ENCODE measurements at places on chromosomes 11 and 22.

DNA sequence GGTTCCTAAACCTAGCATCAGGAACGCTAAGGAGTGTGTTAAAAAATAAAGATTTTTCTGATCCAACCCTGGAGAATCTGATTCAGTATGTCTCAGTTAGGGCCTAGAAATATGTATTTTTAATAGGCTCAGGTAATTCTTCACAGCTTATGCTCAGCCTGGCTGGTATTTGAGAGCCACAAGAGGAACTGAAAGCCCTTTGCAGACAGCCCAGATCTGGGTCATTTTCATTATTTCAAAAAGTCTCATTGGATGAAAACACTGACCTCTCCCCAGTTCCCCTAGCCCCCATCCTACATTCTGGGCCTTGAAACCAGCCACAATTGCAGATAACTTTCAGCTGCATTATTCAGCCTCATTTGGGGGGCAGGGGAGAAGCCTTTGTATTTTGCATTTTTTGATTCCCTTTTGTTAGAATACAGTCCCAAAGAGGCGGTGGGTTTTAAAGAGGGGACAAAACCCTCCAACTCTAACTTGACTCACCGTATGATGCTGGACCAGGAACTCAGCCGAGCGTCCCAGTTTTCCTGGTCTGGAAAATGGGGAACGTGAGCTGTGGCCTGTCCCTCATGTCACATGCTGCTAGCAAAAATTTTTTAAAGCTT, 66.0 kb upstream of the LARGE1 start:
- ATAC-seq: no peak

GRCh38 chr11:63277345-63277943, 34.0 kb upstream of the SLC22A25 start:
- ATAC-seq: no peak

- no peak for ATAC-seq
These were observed 57.3 kb downstream of the CD82 start for GRCh38 chr11:44622721-44623258.

DNA sequence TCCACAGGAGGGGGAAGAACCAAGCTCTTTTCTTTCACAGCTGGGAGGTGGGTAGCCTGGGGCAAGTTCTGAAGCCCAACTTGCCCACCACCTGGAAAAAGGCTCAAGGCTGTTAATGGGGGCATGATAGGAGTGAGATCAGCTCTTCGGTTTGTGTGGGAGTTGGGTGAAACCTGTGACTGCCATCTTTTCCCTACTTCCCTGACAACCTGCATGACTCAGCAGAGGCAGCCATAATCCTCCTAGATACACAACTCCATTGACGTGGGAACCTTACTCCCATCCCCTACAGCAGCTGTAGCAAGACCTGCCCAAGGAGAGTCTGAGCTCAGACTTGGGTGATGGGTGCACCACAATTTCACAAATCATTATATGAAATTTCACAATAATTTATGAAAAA, 13.3 kb upstream of the OOSP4B start:
- ATAC-seq: no peak

DNA sequence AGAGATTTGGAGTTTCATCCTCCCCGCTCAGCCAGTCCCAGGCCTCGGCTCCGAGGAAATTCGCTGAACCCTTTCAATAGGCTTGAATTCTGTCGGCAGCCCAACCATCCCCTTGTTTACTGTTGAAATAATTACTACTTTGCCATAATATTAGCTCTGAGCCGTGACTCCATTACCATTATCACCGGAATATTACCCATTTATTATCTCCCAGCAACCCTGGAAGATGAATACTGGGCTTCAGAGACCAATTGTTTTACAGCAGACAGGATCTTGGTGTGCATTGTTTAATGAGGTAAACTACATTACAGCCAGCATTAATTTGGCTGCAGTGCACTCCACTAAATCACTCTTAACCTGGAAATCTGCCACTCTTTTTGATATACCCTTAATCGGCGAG, 867.4 kb downstream of the NTM start:
- ATAC-seq: no peak

DNA sequence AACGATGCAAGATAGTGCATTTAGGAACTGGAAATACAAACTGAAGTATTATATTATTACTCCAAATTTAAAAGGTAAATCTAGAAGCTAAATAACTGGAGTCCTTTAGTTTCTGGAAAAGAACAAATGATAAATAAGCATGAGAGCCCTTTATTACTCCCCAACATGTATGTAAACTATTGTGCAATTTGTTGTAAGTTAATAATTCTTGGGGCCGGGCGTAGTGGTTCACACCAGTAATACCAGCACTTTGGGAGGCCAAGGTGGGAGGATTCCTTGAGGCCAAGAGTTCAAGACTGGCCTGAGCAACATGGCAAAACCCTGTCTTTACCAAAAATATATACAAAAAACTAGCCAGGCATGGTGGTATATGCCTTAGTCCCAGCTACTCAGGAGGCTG, 11.1 kb downstream of the SGSM3 start:
- ATAC-seq: no peak

DNA sequence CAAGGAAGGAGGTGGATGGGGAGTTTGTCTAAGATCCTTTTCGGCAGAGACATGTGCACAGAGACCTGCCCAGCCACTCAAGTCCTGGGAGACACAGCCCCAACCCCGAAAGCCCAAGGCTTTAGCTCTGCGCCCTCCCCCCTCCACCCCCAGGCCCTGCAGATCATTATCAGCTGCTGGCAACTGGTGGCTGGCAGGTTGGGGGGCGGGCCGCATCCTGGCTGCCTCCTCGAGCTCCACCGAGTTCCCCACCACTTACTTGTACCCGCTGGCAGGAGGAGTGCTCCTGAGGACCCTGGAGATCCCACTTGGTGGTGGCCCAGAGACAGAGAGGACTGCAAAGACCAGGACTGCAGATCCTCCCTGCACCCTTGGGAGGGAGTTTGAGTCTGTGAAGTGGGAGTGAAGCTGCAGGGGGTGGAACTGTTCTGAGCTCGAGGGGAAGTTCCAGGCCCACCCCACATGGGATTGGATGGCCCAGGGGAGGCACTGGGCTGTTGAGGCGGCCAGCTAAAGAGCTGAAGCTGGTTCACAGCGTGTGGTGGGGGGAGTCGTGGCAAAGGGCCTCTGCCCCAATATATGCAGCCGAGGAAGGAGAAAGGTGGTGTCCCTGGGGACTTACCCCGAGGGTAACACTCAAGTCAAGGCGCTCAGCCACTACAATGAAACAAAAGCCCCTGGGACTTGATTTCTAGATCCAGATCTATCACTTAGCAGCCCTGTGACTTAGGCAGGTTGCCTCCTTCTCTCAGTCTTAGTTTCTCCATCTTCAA, 19.9 kb upstream of the CCDC86 start:
- ATAC-seq: no peak

GRCh38 chr11:85665733-85666132, 804 bp upstream of the CREBZF start:
- no peak for ATAC-seq

DNA sequence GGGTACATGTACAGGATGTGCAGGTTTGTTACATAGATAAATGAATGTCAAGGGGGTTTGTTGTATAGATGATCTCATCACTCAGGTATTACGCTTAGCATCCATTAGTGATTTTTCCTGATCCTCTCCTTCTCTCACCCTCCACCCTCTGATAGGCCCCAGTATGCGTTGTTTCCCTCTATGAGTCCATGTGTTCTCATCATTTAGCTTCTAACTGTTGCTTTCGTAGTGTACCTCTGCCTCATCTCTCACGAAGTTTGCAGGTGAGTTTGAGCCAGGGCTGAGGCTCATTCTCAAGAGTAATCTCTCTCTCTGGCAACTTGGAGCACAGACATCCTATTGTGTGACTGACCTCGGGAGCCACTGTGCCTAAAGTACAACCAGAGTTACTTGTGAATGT, 4.7 kb upstream of the HBE1 start:
- ATAC-seq: no peak

DNA sequence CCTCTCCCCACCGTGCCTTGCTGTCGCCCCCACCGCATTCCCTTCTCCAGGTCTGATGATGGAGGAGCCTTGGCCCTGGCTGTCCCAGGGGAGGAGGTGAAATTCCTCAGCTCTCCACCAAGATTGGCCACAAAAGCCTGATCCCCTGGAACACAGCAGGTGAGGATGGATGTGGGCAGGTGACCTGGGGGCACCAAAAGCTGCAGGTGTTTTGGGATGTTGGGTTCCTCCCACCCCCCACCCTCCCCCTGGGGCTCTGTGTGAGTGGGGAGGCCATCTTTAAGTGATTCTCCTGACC, 639 bp downstream of the TRIOBP start:
- ATAC-seq: no peak

DNA sequence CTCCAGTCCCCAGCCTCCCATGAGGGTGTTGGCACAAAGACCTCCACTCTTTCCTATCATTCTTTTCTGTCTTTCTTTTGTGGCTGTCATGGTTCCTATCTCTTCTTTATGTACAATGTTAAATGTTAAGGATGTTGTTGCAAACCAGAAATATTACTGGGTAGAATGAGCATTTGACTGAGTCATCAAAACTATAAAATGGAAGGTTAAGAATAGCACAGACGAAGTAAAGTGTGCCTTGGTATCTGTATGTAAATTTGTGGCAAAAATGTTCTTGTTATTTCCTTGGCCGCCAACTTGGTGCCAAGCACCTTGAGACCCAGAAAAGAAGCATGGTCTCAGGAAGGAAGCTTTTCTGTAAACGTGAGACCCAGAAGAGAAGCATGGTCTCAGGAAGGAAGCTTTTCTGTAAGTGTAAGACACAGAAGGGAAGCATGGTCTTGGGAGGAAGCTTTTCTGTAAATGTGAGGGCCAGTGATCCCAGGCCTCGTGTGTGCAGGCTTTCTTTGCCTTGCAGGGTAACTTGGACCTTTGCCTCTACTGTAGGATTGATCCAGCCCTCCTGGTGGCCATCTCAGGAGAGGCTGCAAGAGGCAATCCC, 6.7 kb upstream of the PKP3 start:
- ATAC-seq: no peak

DNA sequence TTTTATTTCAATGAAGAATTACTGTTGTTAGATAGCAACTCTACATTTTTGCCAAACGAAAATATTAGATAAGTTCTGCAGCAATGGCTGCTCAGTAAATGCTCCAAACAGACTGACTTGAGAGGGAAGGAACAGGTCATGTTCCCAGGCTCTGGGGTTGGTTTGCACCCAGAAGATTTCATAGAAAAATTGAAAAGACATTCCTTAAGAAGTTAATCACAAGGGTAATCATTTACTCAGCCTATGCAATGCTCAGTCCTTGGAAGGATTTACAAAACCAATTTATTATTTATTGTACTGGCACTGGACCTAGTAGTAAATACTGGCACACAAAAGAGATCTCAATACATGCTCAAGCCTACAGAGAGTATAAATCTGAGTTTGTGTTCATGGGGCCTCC, 179.1 kb upstream of the MTNR1B start:
- no peak for ATAC-seq

DNA sequence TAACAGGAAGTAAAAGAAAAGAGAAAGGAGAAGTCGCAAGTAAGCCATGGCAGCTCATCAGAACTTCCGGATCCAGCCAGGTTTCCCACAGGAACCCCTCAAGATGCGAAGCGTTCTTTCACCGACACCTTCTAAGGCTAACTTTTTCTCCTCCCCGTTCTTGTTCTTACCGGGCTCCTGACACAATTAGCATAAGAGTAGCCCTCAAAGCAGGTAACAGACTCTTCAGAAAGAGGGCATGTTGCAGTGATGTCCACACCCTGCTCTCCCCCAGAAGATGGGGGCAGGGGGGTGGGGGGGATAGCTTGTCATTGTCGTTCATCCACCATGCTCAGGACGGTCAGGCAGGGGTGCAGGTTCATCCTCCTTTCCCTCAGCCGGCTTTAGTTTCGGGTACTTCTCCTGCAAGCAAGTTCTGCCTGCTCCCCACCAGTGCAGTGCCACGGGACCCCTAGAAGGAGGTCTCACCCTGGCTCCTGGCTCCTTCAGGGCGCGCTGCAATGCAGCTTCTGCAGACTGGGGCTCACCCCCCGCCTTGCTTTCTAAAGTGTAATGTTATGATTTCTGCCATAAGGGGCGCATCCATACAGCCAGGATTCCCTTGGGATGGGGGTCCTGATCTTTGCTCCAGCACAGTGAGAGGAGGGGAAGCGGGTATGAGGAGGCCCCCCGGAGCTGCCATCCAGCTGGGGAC, 2.3 kb downstream of the OPCML start:
- no peak for ATAC-seq

DNA sequence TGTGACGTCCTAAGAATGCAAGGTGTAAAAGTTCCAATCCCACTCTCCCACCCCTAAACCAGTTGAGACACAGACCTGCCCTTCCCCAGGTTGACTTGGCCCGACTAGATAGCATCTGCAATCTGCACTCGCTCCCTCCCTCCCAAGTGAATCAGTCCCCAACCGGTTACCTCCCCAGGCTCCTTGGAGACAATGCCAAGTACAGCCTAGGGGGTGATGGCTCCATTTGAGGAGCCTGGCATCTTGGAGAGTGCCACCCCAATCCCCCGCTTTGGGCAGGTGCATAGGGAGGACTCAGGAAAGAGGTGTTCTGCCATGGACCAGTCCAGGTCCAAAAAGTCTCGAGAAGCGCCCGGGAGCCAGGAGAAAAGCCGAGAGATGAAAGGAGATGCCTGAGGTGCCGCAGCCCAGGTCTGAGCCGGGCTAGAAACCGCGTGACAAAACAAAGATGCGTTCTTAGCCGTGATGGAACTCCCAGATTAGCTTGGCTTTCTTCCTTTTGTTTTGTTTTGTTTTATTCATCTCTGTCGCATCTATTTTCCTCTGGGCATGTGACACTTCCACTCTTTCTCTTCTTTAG, 18.7 kb upstream of the SNX32 start:
- no peak for ATAC-seq

DNA sequence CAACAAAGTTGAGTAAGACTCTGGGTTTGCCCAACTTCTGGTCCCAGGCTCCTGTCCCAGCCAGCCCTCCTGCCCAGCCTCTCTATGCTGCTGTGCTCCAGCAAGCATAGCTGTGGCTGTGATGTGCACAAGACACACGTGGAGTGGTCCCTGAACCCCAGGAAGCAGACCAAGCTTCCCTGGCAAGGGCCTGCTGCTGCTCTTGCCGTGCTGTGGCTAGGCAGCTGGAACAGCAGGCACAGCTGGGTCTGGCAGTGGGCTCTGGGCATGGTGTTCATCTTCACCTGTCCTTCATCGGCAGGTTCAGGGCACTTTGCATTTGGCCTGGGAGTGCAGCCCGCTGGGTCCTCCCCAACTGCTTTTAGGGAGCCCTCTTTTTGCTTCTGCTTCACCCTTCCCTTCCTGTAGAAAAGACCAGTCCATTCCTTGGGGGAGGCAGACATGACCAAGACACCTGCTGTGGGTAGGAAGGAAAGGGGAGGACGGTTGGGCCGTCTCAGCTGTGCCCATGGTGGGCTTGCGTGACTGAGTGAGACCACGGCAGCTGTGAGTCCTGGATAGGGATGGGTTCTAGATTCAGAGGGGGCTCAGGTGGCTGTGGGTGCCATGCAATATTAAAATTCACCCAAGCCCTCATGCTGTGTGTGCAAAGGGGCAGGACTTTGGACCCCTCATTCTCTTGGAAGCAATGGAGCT, 26.1 kb upstream of the ETS1 start:
- ATAC-seq: no peak

- no peak for ATAC-seq
These were observed 2.2 kb upstream of the HDAC10 start for GRCh38 chr22:50253046-50253915.

All from gastroesophageal sphincter (tissue), 4 donors.